ENCODE measurements at places on chromosomes 6 and 20. TPM values are rescaled to one million over a fixed set of nuclear protein-coding genes. Genes with fewer than 3 reads are reported as not detected.

EYS gene
- polyA plus RNA-seq = 0.38 TPM

RXRB gene
- polyA plus RNA-seq = 71.2 TPM

TCEA2 gene
- polyA plus RNA-seq = 87.7 TPM

SPATA25 gene
- 5.1 TPM for polyA plus RNA-seq

PLEKHG1 gene
- 2.6 TPM for polyA plus RNA-seq

STMND1 gene
- 0.59 TPM for polyA plus RNA-seq

VPS16 gene
- 150 TPM for polyA plus RNA-seq

GTF2H4 gene
- polyA plus RNA-seq = 101 TPM

IYD gene
- polyA plus RNA-seq = not detected

HLA-DRB1 gene
- not detected for polyA plus RNA-seq

HTR1E gene
- polyA plus RNA-seq = 0.22 TPM

MICB gene
- not detected for polyA plus RNA-seq

CALHM5 gene
- polyA plus RNA-seq = not detected

KHDC1L gene
- polyA plus RNA-seq = not detected

PPP1R14C gene
- polyA plus RNA-seq = 14.0 TPM

HAO1 gene
- polyA plus RNA-seq = not detected

RIN2 gene
- polyA plus RNA-seq = 24.4 TPM

TCP11 gene
- not detected for polyA plus RNA-seq

STX11 gene
- polyA plus RNA-seq = not detected

COX4I2 gene
- polyA plus RNA-seq = not detected

SLC22A2 gene
- polyA plus RNA-seq = not detected

Data from neural cell (in vitro differentiated cells).